Thoracic aorta (tissue), 2 donors: ENCODE measurements at places on chromosomes 4 and X. TPM values are rescaled to one million over a fixed set of nuclear protein-coding genes. Genes with fewer than 3 reads are reported as not detected.
A peak's percentile ranks its signal among the peaks of the same experiment; 100 is the strongest.

DNA sequence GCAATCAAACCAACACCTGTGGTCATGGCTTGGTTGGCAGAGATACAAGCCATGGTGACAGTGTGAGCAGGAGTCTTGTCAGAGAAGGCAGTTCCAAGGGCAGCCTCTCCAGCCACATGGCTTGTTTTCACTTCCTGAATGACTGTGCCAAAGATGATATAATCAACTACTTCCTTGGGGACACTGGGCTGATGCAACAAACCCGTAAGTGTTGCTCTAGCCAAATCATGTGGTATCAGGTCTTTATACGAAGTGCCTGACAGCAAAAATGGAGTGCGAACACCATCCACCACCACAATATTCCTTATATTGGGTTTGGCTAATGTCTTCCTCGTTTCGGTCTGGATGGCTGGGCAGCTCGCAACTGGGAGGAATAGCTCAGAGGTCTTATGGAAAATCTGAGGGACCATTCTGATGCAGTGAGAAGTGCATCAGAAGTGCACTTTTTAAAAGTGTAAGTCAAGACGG, 922.0 kb downstream of the NLGN4X start:
- no peaks in the 10 kb centered on the region for H3K27me3 ChIP-seq
- H3K4me1 ChIP-seq: no peaks in the 10 kb centered on the region
- H3K27ac ChIP-seq: no peak overlapping the region

GRCh38 chr4:52822972-52823701, 39.0 kb upstream of the RASL11B start:
- no peaks in the 10 kb centered on the region for H3K27me3 ChIP-seq
- no peaks in the 10 kb centered on the region for H3K36me3 ChIP-seq
- no peak overlapping the region for H3K27ac ChIP-seq
- no peaks in the 10 kb centered on the region for H3K4me1 ChIP-seq

DNA sequence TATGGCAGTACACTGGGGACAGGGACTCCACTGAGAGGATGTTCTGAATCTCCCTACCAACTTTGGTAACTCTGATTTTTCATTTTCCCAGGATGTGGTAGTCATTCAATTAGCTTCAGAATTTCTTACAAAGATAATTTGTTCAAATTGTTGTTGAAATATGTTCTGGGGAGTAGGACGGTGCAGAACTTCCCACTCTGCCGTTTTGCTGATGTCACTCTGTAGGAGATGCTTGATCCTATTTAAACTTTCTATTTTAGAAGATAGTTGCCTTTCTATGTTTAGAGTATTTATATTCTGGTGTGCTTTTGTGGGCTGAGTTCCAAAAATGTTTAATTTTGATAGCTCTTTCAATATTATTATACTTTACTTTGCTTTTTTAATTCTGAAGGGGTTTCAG, 55.2 kb downstream of the ADAM29 start:
- no peaks in the 10 kb centered on the region for H3K27me3 ChIP-seq
- no peak overlapping the region for H3K27ac ChIP-seq
- no peaks in the 10 kb centered on the region for H3K4me1 ChIP-seq
- no peak overlapping the region for H3K4me3 ChIP-seq
- H3K36me3 ChIP-seq: no peaks in the 10 kb centered on the region

DNA sequence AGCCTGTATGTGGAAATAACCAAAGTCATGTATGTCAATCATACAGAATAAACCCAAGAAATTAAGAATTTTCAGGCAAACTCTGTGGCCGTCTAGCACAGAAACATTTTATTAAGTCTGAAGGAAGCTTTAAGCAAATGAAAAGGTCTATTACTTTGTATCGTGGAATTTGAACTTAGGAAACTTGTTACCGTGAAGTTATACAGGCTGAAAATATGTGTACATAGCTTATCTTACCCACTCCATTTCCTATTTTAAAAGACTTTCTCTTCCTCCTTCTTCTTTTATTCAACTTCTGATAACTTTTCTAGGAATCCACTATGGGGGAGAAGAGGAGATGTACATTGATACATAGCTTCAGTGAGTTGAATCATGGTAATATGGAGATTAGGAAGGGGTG, 108.3 kb downstream of the AGTR2 start:
- no peak overlapping the region for H3K4me3 ChIP-seq
- no peak for DNase-seq
- no peaks in the 10 kb centered on the region for H3K27me3 ChIP-seq

GRCh38 chr4:100953616-100954015, 393.7 kb downstream of the PPP3CA start:
- H3K27ac ChIP-seq: no peak overlapping the region
- H3K4me3 ChIP-seq: no peak overlapping the region
- no peak for DNase-seq
- H3K27me3 ChIP-seq: no peaks in the 10 kb centered on the region
- H3K36me3 ChIP-seq: no peaks in the 10 kb centered on the region
- no peaks in the 10 kb centered on the region for H3K4me1 ChIP-seq

DNA sequence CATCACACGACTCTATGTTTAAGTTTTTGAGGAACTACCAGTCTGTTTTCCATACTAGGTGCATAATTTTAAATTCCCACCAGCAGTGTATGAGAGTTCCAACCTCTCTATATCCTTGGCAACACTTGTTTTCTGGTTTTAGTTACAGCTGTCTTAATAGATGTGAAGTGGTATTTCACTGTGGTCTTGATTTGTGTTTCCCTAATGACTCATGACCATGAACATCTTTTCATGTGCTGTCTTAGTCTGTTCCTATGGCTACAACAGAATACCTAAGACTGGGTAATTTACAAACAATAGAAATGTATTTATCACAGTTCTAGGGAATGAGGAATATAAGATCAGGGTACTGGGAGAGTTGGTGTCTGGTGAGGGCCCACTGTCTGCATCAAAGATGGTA, 51.5 kb upstream of the GPR78 start:
- H3K4me1 ChIP-seq: peaks cover 2% of the 10 kb centered on the region
- no peak overlapping the region for H3K27ac ChIP-seq
- no peak overlapping the region for H3K4me3 ChIP-seq
- no peak for DNase-seq

GRCh38 chrX:42531441-42531840, 246.5 kb downstream of the PPP1R2C start:
- no peak overlapping the region for H3K27ac ChIP-seq
- DNase-seq: no peak
- H3K36me3 ChIP-seq: no peaks in the 10 kb centered on the region
- no peak overlapping the region for H3K4me3 ChIP-seq
- no peaks in the 10 kb centered on the region for H3K27me3 ChIP-seq

- H3K4me3 ChIP-seq: no peak overlapping the region
- no peak for DNase-seq
- no peak overlapping the region for H3K27ac ChIP-seq
- no peaks in the 10 kb centered on the region for H3K36me3 ChIP-seq
Observed at GRCh38 chrX:111319451-111319850, 49.2 kb upstream of the CAPN6 start.

DNA sequence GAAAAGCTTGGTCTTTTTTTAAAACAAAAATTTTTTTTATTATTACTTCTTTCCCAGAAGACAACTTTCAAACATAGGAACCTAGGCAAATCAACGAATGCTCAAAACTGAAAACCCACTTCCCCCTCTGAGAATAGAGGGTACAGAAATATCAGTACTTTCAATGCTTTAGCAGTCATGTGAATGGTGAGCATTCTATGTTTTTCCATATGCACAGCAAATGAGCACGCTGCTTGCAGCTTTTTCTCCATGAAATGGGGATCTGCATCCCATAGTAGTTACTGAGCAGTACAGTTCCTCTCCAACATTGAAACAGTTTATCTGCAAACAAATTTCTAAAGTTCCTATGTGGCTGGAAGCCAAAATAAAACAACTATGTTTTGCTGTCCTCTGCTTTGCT, 108.4 kb upstream of the BMP2K start:
- DNase-seq: no peak
- peak overlapping the region; percentile 19 for H3K27ac ChIP-seq
- H3K36me3 ChIP-seq: no peaks in the 10 kb centered on the region
- no peaks in the 10 kb centered on the region for H3K4me1 ChIP-seq
- no peaks in the 10 kb centered on the region for H3K27me3 ChIP-seq
- no peak overlapping the region for H3K4me3 ChIP-seq

DNA sequence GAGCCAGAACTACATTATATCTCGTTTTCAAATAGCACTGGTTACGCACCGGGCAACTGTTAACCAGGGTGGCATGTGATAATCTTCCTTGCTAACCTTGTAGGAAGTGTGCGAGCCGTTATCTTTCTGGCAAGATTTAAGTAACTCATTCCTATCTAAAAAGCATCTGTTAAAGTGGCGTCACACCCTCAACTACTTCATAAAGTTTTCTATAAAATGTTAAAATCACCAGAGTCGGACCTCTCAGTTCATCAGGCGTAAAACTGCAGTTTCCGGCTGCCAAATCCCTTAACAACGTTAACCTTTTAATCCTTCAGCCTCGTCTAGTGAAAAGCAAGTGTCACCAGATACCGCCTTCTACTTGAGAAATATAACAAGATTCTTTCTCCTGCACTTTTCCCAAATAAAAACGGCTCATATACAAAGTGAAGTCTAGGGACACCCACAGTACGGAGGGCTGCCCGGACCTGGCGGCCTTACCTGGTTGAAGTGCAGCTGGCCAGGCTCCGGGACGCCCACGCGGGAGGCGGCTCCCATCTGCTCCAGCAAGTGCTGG, 1.2 kb downstream of the SLC39A8 start:
- H3K4me3 ChIP-seq: peak overlapping the region; percentile 81
- H3K36me3 ChIP-seq: no peaks in the 10 kb centered on the region
- H3K4me1 ChIP-seq: no peaks in the 10 kb centered on the region
- H3K27me3 ChIP-seq: no peaks in the 10 kb centered on the region
- peak overlapping the region; percentile 41 for H3K27ac ChIP-seq

- peak; percentile 21 for DNase-seq
- H3K4me1 ChIP-seq: peaks cover 24% of the 10 kb centered on the region
- no peaks in the 10 kb centered on the region for H3K27me3 ChIP-seq
- no peaks in the 10 kb centered on the region for H3K36me3 ChIP-seq
- peak overlapping the region; percentile 7 for H3K4me3 ChIP-seq
Observed at GRCh38 chr4:184355111-184355604, 119.2 kb downstream of the IRF2 start.

GRCh38 chr4:185127021-185127925, 15.8 kb upstream of the SLC25A4 start:
- H3K4me3 ChIP-seq: peak overlapping the region; percentile 96
- peak overlapping the region; percentile 78 for H3K27ac ChIP-seq
- DNase-seq: no peak
- no peaks in the 10 kb centered on the region for H3K27me3 ChIP-seq
- peaks cover 7% of the 10 kb centered on the region for H3K4me1 ChIP-seq
- no peaks in the 10 kb centered on the region for H3K36me3 ChIP-seq

- DNase-seq: no peak
- no peak overlapping the region for H3K4me3 ChIP-seq
- no peaks in the 10 kb centered on the region for H3K36me3 ChIP-seq
- H3K27me3 ChIP-seq: no peaks in the 10 kb centered on the region
- H3K27ac ChIP-seq: peak overlapping the region; percentile 54
Observed at GRCh38 chr4:123786163-123786915, 389.7 kb downstream of the SPRY1 start.

GRCh38 chr4:41844327-41844726, 90.9 kb upstream of the TMEM33 start:
- no peak overlapping the region for H3K27ac ChIP-seq
- no peaks in the 10 kb centered on the region for H3K36me3 ChIP-seq
- no peaks in the 10 kb centered on the region for H3K27me3 ChIP-seq
- H3K4me1 ChIP-seq: no peaks in the 10 kb centered on the region
- no peak for DNase-seq

GRCh38 chrX:39204945-39205344, 403.7 kb downstream of the MID1IP1 start:
- H3K4me1 ChIP-seq: no peaks in the 10 kb centered on the region
- no peaks in the 10 kb centered on the region for H3K27me3 ChIP-seq
- DNase-seq: no peak
- no peak overlapping the region for H3K27ac ChIP-seq

DNA sequence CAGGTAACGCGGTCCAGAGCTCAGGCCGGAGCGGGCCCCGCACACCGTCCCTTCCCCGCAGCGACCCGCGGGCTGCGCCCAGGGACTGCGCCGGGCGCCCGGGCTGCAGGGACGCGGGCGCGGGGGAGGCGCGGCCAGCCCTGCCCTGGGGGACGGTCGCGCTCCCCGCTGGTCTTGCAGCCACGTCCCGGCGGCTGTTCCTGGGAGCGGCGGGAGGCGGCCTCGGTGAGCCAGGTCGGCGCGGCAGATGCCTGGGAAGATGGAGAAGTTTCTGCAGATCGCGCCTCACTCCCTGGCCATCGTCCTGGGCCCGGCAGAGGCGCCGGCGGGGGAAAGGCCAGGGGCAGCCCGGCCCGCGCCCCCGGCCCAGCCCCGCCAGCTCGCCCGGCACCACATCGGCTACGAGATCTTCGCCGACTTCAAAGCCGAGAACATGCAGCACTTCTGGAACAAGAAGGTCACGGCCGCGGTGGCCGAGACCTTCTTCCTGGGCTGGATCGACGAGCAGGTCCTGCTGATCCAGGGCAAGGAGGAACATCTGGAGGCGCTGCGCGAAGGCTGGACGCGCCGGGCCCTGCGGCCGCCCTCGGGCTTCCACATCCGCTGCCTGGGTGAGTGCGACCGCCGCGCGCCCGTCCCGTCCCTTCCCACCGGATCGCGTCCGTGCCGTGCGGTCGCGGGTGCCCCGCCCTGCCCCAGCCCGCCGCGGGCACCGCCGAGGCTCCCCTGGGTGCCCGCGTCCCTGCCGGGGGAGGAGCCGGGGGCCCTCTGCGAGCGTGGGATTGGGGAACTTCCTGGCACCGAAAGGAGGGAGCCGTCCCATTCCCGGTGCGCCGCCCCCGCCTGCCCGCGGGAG, 107.4 kb upstream of the STOX2 start:
- H3K4me3 ChIP-seq: peak overlapping the region; percentile 74
- no peak for DNase-seq
- H3K36me3 ChIP-seq: no peaks in the 10 kb centered on the region
- H3K27ac ChIP-seq: no peak overlapping the region
- H3K27me3 ChIP-seq: no peaks in the 10 kb centered on the region
- no peaks in the 10 kb centered on the region for H3K4me1 ChIP-seq

DNA sequence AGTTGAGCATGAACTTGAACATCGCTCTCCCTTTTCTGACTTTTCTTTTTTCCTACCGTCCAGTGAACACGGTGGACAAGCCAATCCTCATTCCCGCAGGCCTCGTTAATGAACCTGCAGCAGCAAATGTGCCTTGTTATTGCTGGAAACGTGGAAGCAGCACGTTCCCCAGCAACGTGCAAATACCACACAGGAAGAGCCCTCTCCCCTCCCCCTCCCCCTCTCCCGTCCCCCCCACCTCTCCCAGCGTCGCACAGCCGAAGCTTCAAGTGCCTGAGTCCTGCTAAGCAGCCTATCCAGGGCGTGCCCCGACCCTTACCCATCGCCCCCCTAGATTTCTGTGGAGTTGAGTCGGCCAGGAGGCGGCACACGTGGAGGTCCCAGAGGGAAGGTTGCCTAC, 219.9 kb downstream of the BCOR start:
- DNase-seq: no peak
- H3K4me3 ChIP-seq: no peak overlapping the region
- no peaks in the 10 kb centered on the region for H3K27me3 ChIP-seq
- H3K27ac ChIP-seq: no peak overlapping the region

The RHOXF2 gene
- not detected for total RNA-seq

The FAM47E gene
- 0.42 TPM for total RNA-seq

The NPY2R gene
- 6.5 TPM for total RNA-seq

The SYTL5 gene
- not detected for total RNA-seq

The DUX4 gene
- not detected for total RNA-seq

The TMPRSS11F gene
- total RNA-seq: not detected

The TLL1 gene
- 10.6 TPM for total RNA-seq
